ENCODE measurements at places on chromosomes 7 and 10.

- no peak for DNase-seq
These were observed 1.4 kb upstream of the NEUROG3 start for GRCh38 chr10:69574571-69574978.

GRCh38 chr7:28722684-28723083 is 235.4 kb downstream of the TRIL start:
- DNase-seq, result no peak

GRCh38 chr7:44461387-44461786 is 29.1 kb downstream of the NUDCD3 start:
- DNase-seq, result no peak

- no peak for DNase-seq
These were observed 32.6 kb upstream of the AGMO start for GRCh38 chr7:15594461-15594860.

- no peak for DNase-seq
These were observed 1.5 kb upstream of the ZNF775 start for GRCh38 chr7:150377635-150378034.
